Psoas muscle (tissue), 8 donors: ENCODE measurements at places on chromosomes 7 and 10.

DNA sequence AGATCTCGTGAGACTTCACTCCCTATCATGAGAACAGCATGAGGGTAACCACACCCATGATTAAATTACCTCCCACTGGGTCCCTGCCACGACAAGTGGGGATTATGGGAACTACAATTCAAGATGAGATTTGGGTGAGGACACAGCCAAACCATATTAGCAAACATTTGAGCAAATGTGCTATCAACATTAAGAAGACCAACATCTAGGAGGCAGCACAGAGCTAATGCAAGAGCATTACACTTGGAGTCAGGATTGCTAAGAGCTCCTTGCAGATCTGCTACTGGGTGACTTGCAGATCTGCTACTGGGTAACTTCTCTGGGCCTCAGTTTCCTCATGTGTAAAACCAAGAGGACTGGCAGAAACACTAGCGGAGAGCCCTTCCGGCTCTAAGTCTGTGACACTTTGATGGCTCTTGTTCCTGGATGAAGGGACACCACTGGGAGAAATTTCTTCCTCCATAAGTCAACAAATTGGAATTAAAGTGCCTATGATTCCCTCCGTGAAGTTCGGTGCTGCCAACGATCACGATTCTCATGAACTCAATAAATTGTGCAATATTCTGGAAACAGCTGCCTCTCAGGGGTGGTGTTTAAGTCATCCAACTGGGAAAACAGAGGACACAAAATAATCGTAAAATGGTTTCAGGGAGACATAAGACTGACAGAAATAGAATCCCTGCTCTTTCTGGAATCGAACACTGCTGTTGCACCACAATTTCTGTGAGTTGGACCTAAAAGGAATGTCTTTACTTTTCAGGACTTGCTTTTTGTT is 115.8 kb upstream of the ITGB1 start:
- DNase-seq = no peak

DNA sequence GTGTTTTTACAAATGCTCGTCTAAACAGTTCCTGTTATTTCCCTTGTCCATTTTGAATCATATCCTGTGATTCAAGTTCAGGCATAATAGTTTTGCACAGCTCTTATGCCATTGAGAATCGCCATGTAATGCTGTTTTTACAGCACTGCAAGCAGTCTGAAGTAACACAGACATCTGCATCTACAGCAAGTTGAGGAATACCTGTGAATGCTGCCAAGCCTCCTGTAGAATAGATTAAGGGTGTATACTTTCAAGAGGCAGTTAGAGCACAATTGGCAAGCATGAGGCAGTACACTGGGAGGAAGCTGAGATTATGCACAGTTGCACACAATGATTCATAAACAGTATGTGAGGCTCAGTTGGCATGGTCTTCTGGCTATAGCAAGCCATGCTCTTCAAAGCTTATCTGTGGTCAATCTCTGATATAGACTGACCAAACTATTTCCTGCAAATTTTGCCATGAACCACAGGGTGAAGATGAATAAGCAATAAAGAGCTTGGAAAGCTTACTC is 121.9 kb upstream of the AKR1E2 start:
- no peak for DNase-seq

DNA sequence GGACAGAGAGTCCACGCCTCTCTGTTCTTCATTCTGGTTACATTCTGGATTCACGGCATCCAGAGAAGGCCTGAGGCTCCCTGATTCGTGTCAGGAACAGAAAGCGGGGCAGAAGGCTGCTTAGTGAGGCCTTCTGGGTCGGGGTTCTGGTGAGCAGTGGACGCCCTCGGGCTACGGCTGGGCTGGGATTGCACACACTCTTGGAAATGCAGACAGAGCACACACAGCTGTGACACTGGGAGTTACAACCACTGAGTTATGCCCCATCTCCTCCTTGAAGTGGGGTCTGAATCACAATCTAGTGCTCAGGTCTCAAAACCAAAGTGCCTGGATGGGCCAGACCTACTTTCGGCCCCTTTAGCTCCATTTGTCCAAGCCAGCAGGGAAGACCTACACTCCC is 156.9 kb upstream of the GDF10 start:
- DNase-seq = no peak

- DNase-seq = peak; percentile 73
Observed at GRCh38 chr10:69732147-69732825, 69.4 kb upstream of the COL13A1 start.
